ENCODE measurements at places on chromosomes 12 and 14. TPM values are rescaled to one million over a fixed set of nuclear protein-coding genes. Genes with fewer than 3 reads are reported as not detected.

GRCh38 chr14:85538636-85539035 is 8.7 kb downstream of the FLRT2 start:
- no peaks in the 10 kb centered on the region for H3K4me1 ChIP-seq
- H3K27me3 ChIP-seq: no peaks in the 10 kb centered on the region
- no peak overlapping the region for H3K27ac ChIP-seq
- H3K36me3 ChIP-seq: no peaks in the 10 kb centered on the region

Gene AICDA
- 11.5 TPM for total RNA-seq

DNA sequence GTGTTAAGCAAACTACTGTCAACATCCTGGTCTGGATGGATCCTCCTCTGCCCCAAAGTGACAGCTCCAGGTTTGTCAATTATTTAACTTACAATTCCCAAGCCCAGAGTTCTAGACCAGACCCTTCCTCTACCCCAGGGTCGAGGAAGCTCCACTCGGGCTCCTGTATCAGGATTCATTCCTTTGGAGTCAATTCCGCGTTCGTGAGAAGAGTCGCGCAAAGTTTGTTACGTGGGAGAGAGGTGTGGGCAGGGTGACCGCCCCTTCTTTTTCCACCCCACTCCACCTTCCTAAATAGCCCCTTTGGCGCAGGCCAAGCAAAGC is 479 bp downstream of the SEL1L start:
- DNase-seq: no peak
- H3K27ac ChIP-seq: peak overlapping the region; percentile 76
- peak overlapping the region; percentile 92 for H3K4me3 ChIP-seq
- H3K27me3 ChIP-seq: no peaks in the 10 kb centered on the region
- no peaks in the 10 kb centered on the region for H3K36me3 ChIP-seq

GRCh38 chr14:99982537-99983250 is 82.5 kb upstream of the EVL start:
- no peaks in the 10 kb centered on the region for H3K27me3 ChIP-seq
- peak; percentile 33 for DNase-seq
- H3K27ac ChIP-seq: no peak overlapping the region
- no peaks in the 10 kb centered on the region for H3K4me1 ChIP-seq
- H3K36me3 ChIP-seq: no peaks in the 10 kb centered on the region
- H3K4me3 ChIP-seq: no peak overlapping the region

DNA sequence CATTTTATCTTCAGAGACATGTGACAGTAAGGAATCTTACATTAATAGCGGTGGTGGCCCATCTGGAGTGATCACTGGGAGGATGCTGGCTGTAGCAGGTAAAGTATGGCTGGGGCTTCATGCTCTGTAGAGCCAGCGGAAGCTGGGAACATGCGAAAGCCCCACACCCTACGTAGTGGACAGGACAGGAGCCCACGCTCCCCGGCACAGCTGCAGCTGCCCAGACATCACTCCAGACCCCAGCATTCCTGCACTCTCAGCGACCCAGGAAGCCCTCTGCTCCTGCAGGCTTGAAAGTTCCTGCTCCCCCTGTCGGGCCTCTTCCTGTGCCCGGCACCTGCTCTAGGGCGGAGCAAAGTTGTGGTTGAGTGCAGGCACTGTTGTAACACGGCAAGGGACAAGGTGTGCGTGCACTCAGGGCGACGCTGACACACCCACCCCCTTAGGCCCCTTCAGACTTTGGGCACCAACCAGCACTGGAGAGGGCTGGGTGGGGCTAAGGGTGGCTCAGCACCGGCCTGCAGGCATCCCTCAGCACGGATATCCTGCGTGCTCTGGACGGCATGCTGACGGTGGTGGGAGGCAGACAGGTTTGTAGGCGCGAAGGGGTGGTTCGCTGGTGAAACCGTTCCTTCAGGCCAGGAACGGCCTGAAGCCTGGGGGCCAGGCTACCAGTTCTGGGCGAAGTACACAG is 568.3 kb downstream of the FSCB start:
- no peak overlapping the region for H3K27ac ChIP-seq
- H3K27me3 ChIP-seq: no peaks in the 10 kb centered on the region
- no peak for DNase-seq
- H3K4me3 ChIP-seq: no peak overlapping the region
- H3K4me1 ChIP-seq: no peaks in the 10 kb centered on the region

- DNase-seq: no peak
- no peaks in the 10 kb centered on the region for H3K27me3 ChIP-seq
- no peak overlapping the region for H3K4me3 ChIP-seq
- H3K36me3 ChIP-seq: no peaks in the 10 kb centered on the region
- no peak overlapping the region for H3K27ac ChIP-seq
Observed at GRCh38 chr14:68526512-68527091, 266.3 kb downstream of the ZFP36L1 start.

DNA sequence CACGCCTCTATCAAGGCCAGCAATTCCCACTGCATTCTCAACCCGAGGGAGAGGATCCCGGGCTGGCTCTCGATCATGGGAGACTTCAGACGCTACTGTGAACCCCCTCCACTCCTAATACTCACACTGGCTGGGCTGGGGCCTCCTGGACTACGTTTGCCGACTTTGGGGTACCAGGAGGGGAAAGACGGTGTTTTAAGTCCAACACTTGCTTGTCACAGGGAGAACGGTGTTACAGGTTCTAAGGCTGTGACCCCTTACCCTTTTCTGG is 463 bp downstream of the NACA start:
- peak overlapping the region; percentile 97 for H3K4me3 ChIP-seq
- no peaks in the 10 kb centered on the region for H3K27me3 ChIP-seq
- peaks cover 30% of the 10 kb centered on the region for H3K4me1 ChIP-seq
- no peak for DNase-seq

Gene ESR2
- 1.6 TPM for total RNA-seq

GRCh38 chr12:124032265-124032886 is 59.4 kb downstream of the ZNF664 start:
- H3K27me3 ChIP-seq: no peaks in the 10 kb centered on the region
- no peaks in the 10 kb centered on the region for H3K36me3 ChIP-seq
- no peak overlapping the region for H3K4me3 ChIP-seq
- H3K4me1 ChIP-seq: no peaks in the 10 kb centered on the region
- no peak overlapping the region for H3K27ac ChIP-seq

Gene DCN
- 1.5 TPM for total RNA-seq

DNA sequence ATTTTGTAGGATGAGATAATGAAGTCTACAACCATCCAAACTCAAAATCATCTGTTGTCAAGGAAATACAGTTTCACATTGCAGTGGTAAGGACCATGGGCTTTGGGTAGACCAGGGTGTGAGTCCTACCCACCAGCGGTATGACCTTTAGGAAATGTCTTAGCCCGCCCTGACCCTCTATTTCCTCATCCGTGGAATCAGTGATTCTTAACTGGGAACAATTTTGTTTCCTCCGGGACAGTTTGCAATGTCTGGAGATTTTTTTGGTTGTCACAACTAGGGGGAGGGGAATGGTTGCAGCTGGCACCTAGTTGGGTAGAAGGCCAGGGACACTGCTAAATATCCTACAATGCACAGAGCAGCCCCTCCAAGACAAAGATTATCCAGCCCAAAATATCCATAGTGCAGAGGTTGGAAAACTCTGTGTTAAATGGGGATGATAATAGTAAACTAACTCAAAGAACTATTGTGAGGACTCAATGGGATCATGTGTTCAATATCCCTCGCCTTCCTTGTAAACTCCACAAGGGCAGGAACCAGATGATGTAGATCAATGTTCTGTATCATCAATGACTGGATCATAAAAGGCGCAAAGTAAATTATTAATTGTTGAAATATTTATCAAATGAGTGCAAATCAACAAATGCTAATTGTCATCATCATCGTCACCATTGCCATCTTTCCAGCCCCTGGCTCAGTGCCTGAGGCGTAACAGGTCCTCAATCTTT is 15.7 kb upstream of the IFT81 start:
- no peak overlapping the region for H3K27ac ChIP-seq
- DNase-seq: no peak
- H3K36me3 ChIP-seq: no peaks in the 10 kb centered on the region
- no peaks in the 10 kb centered on the region for H3K27me3 ChIP-seq

- peak overlapping the region; percentile 100 for H3K27ac ChIP-seq
- H3K4me1 ChIP-seq: peaks cover 35% of the 10 kb centered on the region
- H3K4me3 ChIP-seq: peak overlapping the region; percentile 97
- peaks cover 4% of the 10 kb centered on the region for H3K36me3 ChIP-seq
- DNase-seq: peak; percentile 98
Observed at GRCh38 chr12:124917135-124917840, 2.8 kb upstream of the UBC start.

Gene C12orf54
- total RNA-seq: 2.6 TPM

DNA sequence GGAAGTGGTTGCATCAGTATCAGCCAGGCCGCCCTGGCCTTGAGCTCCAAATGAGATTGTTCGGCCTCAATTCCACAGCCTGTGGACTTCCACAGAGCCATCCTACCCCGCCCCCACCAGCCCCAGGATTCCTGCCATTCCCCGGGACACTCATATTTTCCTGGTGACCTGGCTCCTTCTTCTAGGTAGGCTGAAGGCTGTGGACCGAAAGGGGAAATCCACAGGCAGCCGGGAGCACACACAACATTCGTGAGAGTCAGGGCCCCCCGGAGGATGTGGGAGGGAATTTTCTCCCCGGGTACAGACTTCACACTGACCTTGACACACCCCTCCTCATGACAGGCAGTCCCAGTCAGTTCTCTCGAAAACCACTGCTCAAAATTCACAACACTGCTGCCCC is 39.9 kb downstream of the RIN3 start:
- peaks cover 44% of the 10 kb centered on the region for H3K4me1 ChIP-seq
- no peak overlapping the region for H3K27ac ChIP-seq
- no peaks in the 10 kb centered on the region for H3K27me3 ChIP-seq
- H3K4me3 ChIP-seq: no peak overlapping the region
- no peak for DNase-seq

Gene CHGA
- total RNA-seq: not detected

DNA sequence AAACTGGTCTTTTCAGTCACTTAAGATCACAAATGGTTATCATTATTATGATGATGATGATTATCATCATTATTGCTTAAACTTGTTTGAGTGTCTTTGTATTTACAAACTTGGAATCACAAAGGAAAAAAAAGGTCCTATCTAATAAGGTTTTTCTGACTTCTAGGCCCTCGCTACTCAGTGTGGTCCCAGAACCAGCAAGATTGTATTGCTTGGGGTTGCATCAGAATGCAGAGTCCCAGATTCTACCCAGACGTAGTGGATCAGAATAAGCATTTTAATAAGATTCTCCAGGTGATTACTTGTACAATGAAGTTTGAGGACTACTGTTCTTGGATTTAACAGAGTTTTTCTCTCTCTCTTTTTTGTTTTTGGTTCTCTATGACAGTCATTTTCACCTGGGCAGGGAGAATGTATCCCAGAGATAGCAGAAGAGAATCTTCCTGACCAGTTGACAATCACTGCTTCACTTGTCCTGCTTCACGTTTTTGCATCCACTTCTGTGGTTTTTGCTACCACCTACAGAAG is 29.3 kb upstream of the PPP1R12A start:
- H3K27ac ChIP-seq: no peak overlapping the region
- H3K4me1 ChIP-seq: no peaks in the 10 kb centered on the region
- no peak overlapping the region for H3K4me3 ChIP-seq
- DNase-seq: no peak

Gene MAP1LC3B2
- not detected for total RNA-seq

Gene RPL10L
- not detected for total RNA-seq

DNA sequence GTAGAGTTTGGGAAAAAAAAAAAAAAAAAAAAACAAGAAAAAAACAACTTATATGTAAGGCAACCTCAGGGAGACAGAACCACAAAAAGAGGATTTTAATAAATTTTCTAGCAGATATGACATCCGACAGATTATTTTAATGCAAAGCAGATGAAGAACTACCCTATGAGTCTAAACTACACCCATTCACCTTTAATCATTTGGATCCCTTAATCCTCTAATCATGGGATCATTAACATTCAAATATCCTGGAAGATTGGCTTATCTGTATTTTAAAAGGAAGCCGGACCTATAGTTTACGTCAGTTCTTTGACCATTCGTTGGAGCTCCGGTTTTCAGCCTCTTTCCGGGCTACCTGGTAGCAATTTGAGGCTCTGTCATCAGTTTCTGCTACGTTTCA is at the start of gene DPPA3:
TSS of gene DPPA3 (plus strand) at position 301 of the 400 bp plus-strand sequence. CDS start 138 bp downstream, outside the sequence.
- no peak within 1 kb of the TSS for H3K4me3 ChIP-seq
- no peak within 1 kb of the TSS for H3K27ac ChIP-seq
- H3K36me3 ChIP-seq: no peaks in the 10 kb centered on the region
- no peaks in the 10 kb centered on the region for H3K4me1 ChIP-seq
- no peak for DNase-seq

- H3K36me3 ChIP-seq: no peaks in the 10 kb centered on the region
- no peak overlapping the region for H3K27ac ChIP-seq
- no peaks in the 10 kb centered on the region for H3K4me1 ChIP-seq
- H3K27me3 ChIP-seq: no peaks in the 10 kb centered on the region
Observed at GRCh38 chr14:105132921-105133654, 35.5 kb downstream of the JAG2 start.

DNA sequence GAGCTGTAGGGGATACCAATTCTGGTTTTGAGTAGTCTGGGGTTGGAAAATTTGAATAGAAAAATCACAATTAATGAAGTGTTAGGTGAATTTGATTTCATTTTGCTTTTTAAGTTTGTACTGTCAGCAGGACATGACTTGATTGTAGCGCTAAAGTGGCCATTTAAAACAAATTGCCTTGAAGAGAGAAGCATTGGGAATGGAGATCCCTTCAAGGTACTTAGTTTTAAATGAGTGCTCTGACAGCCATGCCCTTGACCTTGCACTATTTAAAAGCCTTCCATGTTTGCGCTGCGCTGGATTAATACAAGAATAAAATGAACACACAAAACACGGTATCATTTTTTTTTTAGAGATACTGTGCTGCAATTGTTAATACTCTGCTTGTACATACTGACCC is 345.9 kb downstream of the NAV3 start:
- H3K36me3 ChIP-seq: no peaks in the 10 kb centered on the region
- no peak overlapping the region for H3K27ac ChIP-seq
- H3K27me3 ChIP-seq: no peaks in the 10 kb centered on the region
- no peak for DNase-seq
- H3K4me1 ChIP-seq: no peaks in the 10 kb centered on the region
- no peak overlapping the region for H3K4me3 ChIP-seq

Gene CLEC1B
- total RNA-seq: not detected

- no peak overlapping the region for H3K27ac ChIP-seq
- no peaks in the 10 kb centered on the region for H3K36me3 ChIP-seq
- H3K27me3 ChIP-seq: no peaks in the 10 kb centered on the region
- no peak for DNase-seq
Observed at GRCh38 chr14:82778008-82778590, 1244.4 kb upstream of the SEL1L start.

DNA sequence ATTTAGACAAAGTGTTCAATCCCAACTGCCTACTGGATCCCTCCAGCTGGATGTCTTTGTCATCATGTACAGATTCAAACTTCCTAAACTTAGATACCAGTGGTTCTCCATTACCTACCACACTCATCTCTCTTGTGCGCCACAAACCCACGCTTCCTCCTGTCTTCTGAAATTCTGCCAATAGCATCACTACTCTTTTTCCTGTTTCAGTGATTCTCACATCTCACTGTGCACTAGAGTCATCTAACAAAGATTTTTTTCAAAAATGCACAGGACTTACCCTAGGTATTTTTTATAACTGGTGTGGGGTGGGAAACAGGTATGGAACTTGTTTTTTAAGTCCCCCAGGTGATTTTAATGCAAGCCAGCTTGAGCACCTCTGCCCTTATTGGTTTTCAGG is 5.9 kb downstream of the PSMB5 start:
- H3K27ac ChIP-seq: no peak overlapping the region
- H3K4me3 ChIP-seq: no peak overlapping the region
- H3K4me1 ChIP-seq: peaks cover 6% of the 10 kb centered on the region
- peaks cover 42% of the 10 kb centered on the region for H3K36me3 ChIP-seq

- H3K27me3 ChIP-seq: no peaks in the 10 kb centered on the region
- DNase-seq: no peak
- no peak overlapping the region for H3K27ac ChIP-seq
- H3K36me3 ChIP-seq: no peaks in the 10 kb centered on the region
- H3K4me3 ChIP-seq: no peak overlapping the region
- H3K4me1 ChIP-seq: no peaks in the 10 kb centered on the region
Observed at GRCh38 chr14:88064841-88065240, 59.9 kb downstream of the GPR65 start.

Gene SOAT2
- total RNA-seq: 1.9 TPM

GRCh38 chr12:115648463-115648862 is 629.0 kb downstream of the MED13L start:
- no peak for DNase-seq
- H3K27ac ChIP-seq: no peak overlapping the region

Data from GM12878 (cell line).